ENCODE measurements at places on chromosomes 4 and X.
A peak's percentile ranks its signal among the peaks of the same experiment; 100 is the strongest.

DNA sequence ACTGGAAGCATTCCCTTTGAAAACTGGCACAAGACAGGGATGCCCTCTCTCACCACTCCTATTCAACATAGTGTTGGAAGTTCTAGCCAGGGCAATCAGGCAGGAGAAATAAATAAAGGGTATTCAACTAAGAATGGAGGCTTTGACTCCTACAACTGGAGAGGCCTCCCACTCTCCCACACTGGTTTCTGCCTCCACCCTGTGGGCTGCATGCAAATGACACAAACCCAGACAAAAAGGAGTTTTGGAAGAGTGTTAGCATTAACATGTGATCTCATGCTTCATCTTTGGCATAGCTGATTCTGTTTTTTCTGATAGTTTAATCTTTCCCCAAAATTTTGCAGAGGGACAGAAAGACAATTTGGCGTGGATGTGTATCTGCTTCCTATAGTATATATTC is 80.8 kb upstream of the IQCM start:
- DNase-seq, result no peak

DNA sequence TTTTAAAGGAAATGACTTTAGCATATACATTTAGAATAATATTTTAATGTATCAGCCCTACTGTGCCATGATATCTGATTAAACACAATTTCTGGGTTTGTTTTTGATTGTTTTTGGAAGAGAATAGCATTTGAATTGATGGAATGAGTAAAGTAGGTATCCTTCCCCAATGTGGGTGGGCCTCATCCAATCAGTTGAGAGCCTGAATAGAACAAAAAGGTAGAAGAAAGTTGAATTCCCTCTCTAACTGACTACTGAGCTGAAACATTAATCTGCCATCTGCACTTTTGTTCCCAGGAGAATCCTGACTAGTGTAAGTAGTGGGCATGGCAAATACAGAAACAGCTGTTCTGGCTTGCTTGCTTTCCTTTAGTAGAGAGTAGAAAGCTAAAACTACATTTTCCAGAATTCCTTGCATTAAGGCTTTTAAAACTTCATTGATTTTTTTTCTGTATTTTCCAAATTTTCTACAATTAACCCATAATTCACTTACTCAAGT is 9.7 kb upstream of the SEC24D start:
- no peak for DNase-seq

DNA sequence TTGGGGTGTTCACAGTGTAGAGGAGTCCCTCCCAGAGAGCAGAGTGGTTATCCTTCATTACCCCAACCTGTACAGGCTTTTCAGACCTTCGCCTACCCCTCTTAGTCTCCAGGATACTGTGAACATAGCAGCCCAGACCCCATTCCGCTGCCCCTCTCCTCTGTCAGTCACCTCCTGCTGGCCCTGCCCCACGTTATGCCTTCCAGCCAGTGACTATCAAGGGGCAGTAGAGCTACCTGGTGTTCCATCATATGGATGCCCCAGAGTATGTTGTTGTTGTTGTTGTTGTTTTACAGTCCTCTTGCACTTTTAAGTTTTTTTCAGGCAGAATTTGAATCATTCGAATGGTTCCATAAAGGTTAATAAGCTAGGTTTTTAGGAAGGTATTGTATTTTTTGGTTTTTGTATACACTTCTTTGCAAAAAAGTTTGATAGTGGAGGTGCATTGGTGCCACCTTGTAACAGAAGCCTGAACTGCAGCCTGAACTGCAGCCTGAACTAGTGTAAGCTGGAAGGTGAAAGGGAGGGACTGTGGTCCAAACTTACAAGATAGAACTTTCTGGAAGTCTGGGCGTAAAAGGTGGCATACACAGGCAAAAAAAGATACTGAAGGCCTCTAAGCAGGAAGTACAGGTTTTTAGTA is 101.4 kb upstream of the RAB40AL start:
- no peak for DNase-seq

DNA sequence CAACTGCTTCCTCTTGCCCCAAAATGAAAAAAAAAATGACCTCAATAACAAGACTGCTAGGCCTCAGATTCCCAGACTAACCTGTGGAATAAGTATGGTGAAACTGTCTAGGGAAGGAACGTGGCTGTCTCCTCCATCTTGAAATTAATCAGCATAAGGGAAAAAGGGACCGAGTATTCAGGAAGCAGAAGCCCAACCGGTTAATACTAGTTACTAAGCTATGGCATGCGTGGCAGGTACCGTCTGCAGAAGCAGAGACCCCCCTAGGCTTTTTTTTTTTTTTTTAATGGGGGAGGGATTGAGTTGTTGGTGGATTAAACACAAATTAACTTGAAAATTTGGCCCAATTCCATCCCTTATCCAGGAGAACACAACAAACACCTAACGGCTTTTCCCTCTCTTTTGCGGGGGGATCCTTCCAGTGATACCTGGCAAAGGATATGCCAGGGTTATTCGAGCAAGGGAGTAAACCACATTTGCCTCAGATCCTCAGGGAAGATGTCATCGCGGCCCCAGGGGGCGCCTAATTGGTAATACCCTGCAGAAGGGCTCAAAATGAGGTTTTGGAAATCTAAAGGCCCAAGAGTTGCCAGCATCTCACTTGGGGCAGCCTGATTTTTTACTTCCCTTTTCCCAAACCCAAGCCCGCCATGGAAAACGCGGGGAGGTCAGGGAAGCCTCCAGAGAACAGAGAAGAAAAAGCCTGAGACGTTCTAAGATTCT is 893 bp downstream of the RLIM start:
- DNase-seq, result peak; percentile 10

DNA sequence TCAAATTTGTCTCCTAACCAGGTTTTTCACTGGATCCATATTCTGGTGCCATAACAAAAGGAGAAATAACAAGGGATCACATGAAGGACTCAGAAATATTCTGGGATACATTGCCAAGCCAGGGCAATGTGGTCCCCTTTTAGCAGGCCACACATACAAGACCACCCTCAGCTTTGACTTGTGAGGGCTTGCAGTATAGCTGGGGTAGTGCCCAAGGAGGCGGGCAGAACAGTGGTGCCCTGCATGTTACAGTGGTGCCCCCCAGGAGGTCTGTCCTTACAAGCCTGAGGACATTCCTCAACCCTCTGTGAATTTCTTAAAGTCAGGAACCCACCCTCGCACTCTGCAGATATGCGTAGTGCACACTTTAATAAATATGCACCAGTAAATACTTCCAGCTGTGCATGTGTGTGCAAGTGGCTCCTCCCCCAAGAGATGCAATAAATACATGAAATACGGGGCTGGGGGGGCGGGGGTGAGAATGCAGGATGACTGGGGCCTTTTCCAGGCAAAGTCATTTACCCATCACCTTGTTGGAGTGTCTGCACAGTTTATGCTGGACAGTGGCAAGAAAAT is 34.4 kb upstream of the TBL1X start:
- no peak for DNase-seq

- no peak for DNase-seq
These were observed 187.5 kb upstream of the ETNPPL start for GRCh38 chr4:108950158-108950915.

DNA sequence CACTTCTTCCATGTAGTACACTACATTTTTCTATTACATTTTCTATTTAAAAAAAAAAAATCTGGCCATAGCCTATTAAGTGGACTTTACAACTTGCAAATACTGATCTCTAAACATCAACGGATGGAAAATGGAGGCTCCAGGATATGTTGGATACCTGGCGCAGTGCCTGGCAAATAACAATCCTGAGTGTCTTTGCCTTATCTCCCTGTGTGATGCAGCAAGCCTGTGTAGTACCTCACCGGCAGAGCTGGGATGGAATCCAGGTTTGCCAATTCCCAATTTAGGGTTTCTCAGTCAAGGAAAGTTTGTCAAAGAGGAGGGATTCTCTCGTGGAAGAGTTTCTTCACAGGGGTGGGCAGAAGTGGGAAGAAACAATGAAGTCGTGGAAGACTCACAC is 93.2 kb downstream of the KDR start:
- DNase-seq, result no peak

DNA sequence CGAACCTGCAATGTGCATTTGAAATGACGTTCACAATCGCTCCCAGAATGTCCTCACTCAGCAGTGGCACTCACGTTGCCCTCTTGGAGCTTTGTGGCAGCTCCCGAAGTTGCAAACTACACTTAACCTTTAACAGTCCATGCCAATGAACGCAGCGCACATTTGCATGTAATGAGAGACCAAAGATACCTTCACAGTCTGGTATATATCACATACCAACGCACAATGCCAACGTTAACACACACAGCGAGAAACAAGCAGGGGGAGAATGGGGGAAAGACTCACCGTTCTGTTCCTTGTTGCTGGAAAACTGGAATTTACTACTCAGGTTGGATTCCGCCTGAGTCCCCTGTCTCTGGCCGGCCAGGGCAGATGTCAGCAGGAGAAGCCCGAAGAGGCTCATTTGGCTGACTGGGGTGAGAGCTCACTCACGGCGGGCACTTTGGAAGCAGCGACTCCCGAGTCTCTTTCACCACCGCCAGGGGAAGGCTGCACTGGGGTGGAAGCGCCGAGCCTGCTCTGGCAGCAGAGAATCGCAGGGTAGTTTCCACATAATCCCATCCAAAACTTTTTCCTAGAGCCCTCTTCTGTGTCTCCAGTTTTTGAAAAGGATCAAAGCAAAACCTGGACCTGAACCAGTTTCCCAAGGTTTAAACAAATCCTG is 966 bp downstream of the PDGFC start:
- no peak for DNase-seq

DNA sequence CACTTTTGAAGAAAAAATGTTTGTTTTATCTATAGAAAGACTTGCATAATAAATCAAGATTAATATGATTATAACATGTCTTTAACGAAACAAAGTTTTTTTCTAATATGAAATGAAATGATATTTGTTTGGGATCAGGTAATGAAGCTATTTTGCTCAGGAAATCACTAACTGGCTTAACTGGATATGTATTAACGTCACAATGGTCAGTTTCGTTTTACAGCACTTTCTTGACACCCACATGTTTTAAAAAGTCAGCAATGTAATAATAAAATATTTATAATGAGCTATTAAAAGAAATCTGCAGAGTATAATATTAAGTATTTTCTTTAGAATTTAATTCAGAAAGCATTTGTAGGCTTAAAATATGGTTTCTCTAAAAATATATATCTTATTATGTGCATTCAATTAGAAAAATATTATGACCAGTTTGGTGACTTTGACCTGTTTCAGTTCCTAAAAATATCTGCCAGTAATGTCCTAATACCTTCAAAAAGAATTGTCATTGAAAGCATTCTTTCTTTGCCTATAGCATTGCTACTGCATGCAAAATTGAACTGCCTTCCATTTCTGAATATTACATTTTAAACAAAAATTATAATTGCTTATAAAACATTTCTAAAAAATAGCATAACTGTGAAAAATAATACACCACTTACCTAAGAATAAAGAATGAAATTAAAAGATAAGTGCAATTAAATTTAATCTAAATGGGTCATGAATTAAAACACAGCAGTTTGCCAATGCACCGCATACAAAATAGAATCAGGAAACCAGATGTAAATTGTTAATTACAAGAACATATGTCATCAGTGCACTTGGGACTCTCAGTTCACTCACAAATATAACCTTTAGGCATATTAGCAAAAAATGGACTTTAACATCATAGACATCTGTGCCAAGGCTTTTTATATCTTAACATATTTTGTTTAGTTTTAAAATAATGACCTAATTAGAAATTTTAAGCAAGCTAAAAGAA is 31.6 kb downstream of the TIGD2 start:
- no peak for DNase-seq

DNA sequence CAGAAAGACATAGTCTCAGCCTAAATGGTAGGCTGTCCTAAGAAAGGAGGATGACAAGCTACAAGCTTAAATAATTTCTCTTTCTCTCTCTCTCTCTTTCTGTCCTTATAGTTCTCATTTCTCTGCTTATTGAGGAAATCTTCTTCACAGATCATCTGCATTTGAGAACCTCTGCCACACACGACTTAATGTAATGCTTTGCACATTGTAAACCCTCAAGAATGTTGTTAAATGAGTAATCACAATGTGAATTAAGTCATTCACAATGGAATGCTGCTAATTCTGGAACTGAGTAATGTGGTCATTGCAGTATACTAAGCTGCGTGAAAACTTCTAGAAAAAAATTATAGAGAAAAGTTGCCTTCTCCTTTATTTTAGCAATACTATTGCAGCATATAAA is 508.9 kb upstream of the FTHL17 start:
- no peak for DNase-seq

DNA sequence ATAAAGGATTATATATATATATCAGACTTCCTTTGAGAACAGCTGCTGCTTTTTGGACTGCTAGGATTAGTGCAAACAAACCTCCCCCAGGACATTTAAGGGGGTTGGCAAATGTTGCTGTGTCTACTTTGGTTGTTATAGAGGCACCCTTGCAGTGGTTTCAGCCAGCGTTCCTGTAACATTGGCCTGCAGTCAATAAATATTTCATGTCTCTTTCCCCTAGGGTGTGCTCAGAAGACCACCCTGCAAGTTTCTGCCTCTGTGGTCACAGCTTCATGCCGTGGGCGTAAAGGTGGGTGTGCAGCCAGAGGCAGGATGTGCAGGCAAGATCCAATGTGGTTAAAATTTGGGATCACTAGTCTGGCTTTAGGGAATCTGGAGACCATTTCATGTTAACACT is 28.9 kb downstream of the FGF5 start:
- no peak for DNase-seq

DNA sequence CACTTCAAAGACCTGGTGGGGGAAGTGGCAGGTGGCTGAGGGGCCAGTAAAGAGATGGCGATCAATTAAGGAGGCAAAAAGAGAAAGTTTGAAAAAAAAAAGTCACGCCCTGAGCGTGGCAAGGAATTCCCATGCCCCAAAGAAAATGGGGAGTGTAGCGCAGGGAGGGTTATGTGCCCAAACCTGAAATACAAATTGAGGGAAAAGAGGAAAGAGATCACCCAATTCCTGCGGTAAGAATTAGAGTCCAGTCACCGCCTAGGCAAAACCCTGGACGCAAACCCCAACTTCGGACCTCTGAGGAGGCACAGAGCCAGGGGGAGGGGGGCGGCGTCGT is 595 bp downstream of the ENOX2 start:
- no peak for DNase-seq

DNA sequence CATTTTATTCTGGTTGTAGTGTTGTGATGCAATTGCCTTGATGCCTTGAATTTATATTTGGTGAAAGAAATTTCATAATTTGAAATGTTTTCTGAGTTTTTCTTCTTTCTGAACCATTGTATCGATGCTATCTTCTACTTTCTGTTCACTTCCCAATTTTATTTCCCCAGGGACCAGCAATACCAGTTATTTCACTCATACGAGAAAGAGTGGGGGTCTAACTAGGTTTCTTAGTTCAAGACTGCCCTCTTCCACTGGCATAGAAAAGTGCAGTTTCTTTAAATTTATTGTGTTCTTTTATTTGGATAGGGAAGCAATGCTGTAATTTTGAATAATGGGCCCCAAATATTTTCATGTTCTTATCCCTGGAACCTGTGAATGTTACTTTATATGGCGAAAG is 544.0 kb upstream of the ADGRL3 start:
- DNase-seq, result no peak

GRCh38 chr4:64756016-64756415 is 346.8 kb upstream of the TECRL start:
- no peak for DNase-seq

GRCh38 chrX:23811108-23811651 is 28.2 kb downstream of the SAT1 start:
- peak; percentile 90 for DNase-seq

GRCh38 chrX:10325611-10326010 is 168.8 kb downstream of the CLCN4 start:
- DNase-seq, result no peak

- DNase-seq, result no peak
These were observed 466 bp upstream of the CCNA2 start for GRCh38 chr4:121824171-121824527.

All from AML-193 (cell line).